ENCODE measurements at places on chromosomes 13 and 19.
A peak's percentile ranks its signal among the peaks of the same experiment; 100 is the strongest.

DNA sequence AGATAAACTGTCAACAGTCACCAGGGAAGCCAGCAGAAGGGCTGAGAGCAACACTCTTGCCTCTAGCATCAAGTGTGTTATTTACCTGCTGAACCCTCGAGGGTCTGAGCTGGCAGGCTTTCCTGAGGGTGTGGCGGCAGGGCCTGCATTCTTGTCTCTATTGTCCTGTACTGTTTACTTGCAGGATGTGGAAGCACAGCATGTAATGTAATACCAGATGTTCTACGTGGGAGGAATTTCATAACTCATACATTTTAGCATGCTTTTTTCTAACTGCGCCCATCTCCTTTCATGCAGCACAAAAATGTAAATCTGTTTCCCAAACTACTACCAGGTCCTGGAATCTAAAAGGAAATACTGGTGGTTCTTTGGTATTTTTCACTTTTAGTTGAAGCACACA is 153.1 kb downstream of the RGCC start:
- no peak for DNase-seq

GRCh38 chr19:1624458-1624857 is 19.2 kb upstream of the UQCR11 start:
- DNase-seq, result peak; percentile 51

- no peak for DNase-seq
These were observed 1.4 kb downstream of the CERS4 start for GRCh38 chr19:8210421-8211101.

GRCh38 chr19:58181902-58182576 is 822 bp upstream of the ZNF274 start:
- DNase-seq, result no peak

GRCh38 chr13:39394796-39395678 is 208.0 kb downstream of the LHFPL6 start:
- no peak for DNase-seq

DNA sequence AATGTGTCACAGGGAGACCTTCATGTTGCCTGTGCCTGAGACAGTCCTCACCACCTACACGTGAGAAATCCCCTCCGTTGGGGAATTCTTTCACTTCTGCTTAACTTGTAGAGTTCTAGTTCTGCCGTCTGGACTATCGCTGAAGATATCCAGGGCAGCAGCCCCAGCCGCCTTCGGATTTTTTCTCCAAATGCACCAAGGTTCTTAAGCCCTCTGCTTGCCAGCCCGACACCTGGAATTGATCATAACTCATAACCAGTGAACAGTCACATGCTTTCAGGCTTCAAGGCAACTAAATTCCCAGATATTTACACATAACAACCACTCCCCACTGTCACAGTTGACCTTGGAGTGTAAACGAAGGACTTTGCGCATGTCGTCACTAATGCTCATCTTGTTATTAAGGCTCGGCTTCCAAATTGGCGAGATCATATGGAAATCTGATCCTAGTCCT is 114.4 kb downstream of the RAB20 start:
- no peak for DNase-seq

GRCh38 chr19:3671680-3672574 is 28.3 kb downstream of the PIP5K1C start:
- no peak for DNase-seq

DNA sequence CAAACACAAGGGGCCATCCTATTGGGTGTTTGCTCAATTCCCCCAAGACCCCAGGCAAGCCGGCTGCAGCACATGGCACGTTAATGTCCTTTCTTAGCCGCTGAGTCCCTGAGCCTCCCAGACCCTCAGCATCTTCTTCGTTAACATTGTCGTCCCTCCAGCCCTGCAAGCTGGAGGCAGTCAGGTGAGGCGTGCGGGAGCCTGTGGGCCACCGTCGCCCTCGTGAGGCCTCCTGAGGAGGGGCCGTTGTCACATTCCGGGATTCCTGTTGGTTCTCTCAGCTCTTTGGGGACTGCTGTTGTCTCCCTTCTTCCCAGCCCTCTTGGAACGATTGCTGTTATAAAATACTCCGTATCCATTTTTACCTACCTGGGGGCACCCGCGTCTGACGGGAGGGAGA is 140.6 kb downstream of the KDM4B start:
- no peak for DNase-seq

DNA sequence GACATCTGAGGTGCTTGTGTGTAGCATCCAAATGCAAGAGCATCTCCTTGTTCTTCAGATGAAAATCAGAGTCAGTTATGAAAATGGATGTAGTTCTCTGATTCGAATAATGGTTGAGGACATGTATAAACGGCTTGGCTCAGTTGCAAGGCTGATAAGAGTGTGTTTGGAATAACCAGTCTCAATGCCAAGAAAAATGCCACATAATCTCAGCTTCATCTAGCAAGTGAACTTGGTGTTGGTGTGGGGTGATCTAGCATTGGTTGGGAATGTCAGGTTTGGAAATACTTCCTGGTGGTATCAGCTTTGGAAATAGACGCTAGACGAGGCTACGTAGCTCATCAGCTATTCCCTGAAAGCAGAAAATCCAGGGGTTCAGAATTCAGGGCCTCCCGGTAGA is 362.0 kb downstream of the FGF9 start:
- DNase-seq, result no peak

GRCh38 chr13:30982506-30982905 is 50.0 kb downstream of the TEX26 start:
- DNase-seq, result no peak

GRCh38 chr19:14550201-14550754 is 20.9 kb downstream of the TECR start:
- DNase-seq, result peak; percentile 67

- no peak for DNase-seq
These were observed 17.3 kb upstream of the ERCC1 start for GRCh38 chr19:45440873-45441654.

DNA sequence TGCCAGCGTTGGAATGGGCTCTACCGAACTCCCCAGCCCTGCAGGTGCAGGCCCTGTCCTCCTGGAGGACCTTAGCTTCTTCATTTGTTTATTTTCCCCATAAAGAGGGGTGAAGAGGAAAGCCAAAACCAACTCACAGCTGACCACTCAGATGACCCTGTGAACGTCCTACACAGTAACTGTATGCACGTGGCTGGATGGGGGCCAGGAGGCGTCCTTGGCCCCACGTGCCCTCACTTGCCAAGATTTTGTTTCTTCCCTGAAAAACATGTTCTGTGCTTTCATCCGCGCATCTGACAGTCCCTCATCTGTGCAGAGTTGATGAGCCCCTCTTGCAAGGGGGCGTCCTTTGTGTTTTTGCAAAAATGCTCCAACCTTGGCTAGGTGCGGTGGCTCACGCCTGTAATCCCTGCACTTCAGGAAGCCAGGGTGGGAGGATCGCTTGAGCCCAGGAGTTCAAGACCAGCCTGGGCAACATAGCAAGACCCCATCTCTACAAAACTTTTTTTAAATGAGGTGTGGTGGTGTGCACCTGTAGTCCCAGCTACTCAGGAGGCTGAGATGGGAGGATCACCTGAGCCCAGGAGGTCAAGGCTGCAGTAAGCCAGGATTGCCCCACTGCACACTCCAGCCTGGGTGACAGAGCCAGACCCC is 5.3 kb upstream of the TEKTIP1 start:
- no peak for DNase-seq

DNA sequence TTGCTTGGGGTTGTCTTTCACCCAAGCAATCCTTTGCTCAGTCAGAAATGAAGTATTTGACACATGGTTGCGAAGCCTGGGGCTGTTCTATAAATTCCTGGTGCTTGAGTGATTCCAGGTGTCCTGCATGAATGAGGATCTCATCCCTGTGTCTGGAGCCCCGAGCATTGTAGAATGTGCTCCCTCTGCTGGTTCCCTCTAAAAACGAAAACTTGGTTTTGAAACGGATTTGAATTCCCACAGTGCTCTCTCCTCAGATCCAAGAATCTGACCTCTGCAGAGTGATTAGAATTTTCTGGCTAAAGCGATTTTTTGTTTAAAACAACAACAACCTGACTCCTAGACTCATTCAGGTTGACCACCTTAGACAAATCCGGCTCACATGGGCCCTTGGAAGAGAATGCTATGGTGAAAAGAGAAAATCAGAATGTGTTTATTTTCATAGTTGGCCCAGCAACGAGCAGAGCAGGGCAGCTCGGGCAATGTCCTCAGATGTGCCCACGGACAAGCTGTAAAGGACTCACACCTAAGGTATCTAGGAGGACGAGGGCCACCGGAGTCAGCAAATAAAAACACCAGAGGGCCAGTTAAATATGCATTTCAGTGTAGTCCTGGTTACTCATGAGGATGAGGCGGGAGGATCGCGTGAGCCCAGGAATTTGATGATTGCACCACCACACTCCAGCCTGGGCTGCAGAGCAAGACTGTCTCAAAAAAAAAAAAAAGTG is 8.7 kb upstream of the ATP12A start:
- DNase-seq, result no peak

DNA sequence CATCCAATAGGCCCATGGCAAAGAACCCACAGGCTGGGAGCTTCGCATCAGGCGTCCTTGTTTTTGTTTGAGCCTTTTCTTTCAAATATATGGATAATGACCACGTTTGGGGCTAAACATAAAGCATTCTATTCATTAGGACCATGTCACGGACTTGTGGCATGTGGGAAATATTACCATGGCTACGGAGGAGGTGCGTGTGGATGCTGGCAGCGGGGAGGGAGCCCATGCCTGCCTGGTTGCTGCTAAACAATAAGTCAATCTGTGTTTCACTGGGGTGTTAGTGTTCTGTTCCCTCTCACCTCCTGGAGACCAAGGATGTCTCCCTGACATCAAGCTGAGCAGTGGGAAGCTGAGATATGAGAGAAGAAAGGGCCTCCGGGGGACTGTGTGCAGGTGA is 121.1 kb downstream of the IRS2 start:
- no peak for DNase-seq

- DNase-seq, result peak; percentile 78
These were observed 28.3 kb downstream of the IL12RB1 start for GRCh38 chr19:18058208-18059009.

DNA sequence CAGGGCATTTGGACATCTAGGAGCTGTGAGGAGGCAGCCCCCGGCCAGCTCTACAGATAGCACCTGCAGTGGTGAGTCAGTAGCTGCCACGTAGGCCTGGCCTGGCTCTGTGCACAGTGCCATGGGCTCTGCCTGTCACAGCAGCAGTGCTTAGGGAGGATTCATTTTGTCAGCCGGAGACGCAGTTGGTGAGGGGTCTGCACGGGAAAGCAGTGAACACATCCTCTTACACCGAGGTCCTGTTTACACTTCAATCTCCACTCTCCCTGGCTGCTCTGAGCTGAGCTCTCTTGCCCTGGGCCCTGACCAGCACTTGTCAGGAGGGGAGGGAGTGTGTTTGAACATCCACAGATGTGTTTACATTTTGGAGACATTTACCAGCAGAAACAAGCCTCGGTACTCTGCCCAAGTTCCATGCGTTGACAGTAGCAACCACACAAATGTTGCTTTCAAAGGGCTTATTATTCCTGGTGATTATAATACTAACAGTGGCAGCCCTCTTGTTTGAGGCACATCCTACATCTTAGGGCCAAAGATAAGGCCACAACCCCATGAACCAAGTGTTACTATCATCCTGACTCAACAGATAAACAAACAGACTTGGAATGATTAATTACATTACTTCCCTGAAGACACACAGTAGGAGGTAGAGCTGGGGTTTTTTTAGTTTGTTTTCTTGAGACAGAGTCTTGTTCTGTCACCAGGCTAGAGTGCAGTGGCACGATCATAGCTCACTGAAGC is 148.9 kb downstream of the USP12 start:
- DNase-seq, result peak; percentile 79

- DNase-seq, result no peak
These were observed 30.3 kb downstream of the ADPRHL1 start for GRCh38 chr13:113422807-113423519.

DNA sequence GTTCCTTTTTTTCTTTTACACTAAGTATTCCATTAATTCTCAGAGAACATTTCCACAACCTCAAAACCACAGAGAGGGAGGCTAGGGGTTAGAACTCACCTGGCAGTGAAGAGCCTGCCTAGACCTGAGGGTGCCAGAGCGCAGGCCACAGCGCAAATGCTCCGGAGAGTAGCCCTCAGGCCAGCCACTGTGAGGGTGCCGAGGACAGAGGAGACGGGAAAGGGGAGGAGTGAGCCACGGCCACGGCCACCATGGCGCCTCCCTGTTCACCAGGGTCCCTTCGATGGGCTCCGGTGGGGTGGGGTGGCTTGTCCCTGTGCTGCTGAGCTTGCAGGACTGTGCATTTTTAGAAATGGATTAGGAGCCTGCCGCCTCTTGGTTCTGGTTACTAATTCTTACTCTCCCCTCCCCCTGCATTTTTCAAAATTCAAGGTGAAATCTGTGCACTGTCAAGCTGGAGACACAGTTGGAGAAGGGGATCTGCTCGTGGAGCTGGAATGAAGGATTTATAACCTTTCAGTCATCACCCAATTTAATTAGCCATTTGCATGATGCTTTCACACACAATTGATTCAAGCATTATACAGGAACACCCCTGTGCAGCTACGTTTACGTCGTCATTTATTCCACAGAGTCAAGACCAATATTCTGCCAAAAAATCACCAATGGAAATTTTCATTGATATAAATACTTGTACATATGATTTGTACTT is 58.8 kb downstream of the GGACT start:
- no peak for DNase-seq

DNA sequence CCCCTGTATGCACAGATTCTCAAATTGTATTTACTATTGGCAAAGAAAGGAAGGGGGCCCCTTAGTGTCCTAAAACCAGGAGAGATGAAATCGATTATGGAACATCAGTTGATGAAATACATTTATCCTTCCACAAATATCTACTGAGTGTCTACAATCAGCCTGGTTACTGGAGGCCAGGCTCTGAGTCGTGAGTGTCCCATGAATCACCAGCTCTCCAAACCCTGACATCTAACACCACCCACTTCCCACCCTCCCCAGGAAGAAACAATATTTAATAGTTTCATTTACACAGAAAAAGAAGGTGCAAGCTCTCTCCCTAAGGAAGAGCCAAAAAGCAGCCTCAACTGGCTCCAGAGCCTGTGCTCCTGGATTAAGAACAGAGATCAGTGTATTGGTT is 25.2 kb downstream of the KCTD15 start:
- no peak for DNase-seq

DNA sequence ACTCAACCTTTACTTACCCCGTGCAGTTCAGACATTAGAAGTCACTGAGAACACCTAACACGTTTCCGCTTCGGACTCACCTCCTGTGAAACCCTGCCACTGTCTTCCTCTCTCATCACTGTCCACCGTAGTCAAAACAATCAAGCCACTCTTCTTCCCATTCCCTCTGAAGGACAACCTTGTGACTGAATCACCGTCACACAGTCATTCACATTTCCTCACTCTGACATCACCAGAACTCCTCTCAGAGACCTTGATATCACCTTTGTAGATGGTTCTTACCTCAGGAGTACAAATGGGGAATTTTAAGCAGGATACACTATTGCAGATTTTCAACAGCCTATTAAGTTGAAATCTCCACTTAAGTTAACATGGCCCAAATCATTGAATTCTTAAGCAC is 1.3 kb upstream of the KBTBD6 start:
- DNase-seq, result no peak

GRCh38 chr13:39144391-39144790 is 106.1 kb downstream of the NHLRC3 start:
- no peak for DNase-seq

GRCh38 chr13:85406269-85406975 is 392.8 kb downstream of the SLITRK6 start:
- DNase-seq, result peak; percentile 11

Measured in C1 segment of cervical spinal cord (tissue), 14 donors.